ENCODE measurements at places on chromosomes 4 and X. TPM values are rescaled to one million over a fixed set of nuclear protein-coding genes. Genes with fewer than 3 reads are reported as not detected.

The AKAP14 gene
- not detected for total RNA-seq

The NAAA gene
- 17.6 TPM for total RNA-seq

The SUPT20HL1 gene
- not detected for total RNA-seq

The MAP7D2 gene
- under 0.01 TPM for total RNA-seq

The ZXDA gene
- total RNA-seq = 3.4 TPM

The CXCL5 gene
- total RNA-seq = not detected

The NUDT10 gene
- 0.90 TPM for total RNA-seq

The UFSP2 gene
- total RNA-seq = 43.9 TPM

The ETDA gene
- not detected for total RNA-seq

The USP26 gene
- total RNA-seq = not detected

The FRMD7 gene
- not detected for total RNA-seq

The PASD1 gene
- not detected for total RNA-seq

The SLC10A7 gene
- total RNA-seq = 8.4 TPM

The MAGEH1 gene
- total RNA-seq = 26.7 TPM

The SULT1B1 gene
- total RNA-seq = 0.18 TPM

The LAGE3 gene
- 3.6 TPM for total RNA-seq

The GAGE10 gene
- not detected for total RNA-seq

The CYBB gene
- not detected for total RNA-seq

The GPM6B gene
- 5.9 TPM for total RNA-seq

Measured in IMR-90 (cell line).